Heart left ventricle (tissue), 16 donors: ENCODE measurements at places on chromosomes 16 and 17.

GRCh38 chr17:19443148-19443547, 32.1 kb downstream of the RNF112 start:
- no peak overlapping the region for H3K4me3 ChIP-seq
- no peak overlapping the region for H3K27ac ChIP-seq
- no peaks in the 10 kb centered on the region for H3K4me1 ChIP-seq
- no peak for DNase-seq
- H3K27me3 ChIP-seq: no peaks in the 10 kb centered on the region

- peak overlapping the region; percentile 99 for H3K27ac ChIP-seq
- H3K4me1 ChIP-seq: peaks cover 10% of the 10 kb centered on the region
- H3K4me3 ChIP-seq: peak overlapping the region; percentile 99
- DNase-seq: no peak
- peaks cover 35% of the 10 kb centered on the region for H3K36me3 ChIP-seq
Measured at GRCh38 chr17:78839235-78839761, 1.3 kb downstream of the USP36 start.

- no peak for DNase-seq
- H3K27ac ChIP-seq: no peak overlapping the region
- no peaks in the 10 kb centered on the region for H3K4me1 ChIP-seq
- H3K27me3 ChIP-seq: no peaks in the 10 kb centered on the region
Measured at GRCh38 chr16:68548947-68549346, 9.9 kb downstream of the ZFP90 start.

DNA sequence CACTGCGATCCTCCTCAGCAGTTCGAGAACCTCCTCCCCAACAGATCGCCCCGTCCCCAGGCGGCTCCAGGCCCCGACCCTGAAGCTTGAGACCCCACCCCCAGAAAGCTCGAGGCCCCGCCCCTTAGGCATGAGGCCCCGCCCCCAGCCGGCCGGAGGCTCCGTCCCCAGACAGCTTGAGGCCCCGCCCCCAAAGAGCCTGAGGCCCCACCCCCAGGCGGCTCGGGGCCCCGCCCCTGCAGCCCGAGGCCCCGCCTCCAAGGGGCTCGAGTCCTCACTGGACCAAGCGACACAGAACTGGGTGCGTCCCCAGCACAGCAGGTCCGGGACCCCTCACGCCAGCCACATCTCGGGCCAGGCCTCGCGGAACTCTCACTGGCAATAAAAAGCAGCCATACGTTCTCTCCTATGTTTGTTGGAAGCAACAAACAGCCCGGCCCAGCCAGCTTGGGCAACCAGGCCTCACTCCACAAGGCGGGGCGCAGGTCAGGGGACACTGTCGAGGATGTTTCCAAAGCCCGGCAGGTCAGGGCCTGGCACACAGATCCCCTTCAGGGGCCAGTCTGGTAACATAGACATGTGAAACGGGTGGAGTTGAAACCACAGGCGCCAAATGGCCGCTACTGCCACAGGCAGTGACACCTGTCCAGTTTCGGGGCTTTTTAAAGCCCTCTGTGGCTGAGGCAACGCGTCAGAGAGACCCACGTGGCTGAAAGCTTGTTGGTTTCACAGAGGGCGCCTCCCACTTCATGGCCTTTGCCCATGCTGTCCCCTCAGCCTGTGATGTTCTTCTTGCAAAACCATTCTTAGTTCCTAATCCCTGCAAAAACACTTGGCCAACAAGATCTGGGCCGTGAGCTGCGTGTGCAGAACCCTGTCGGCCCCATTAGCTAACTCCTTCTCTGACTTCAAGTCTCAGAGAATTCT, 224.2 kb downstream of the PARN start:
- H3K4me1 ChIP-seq: no peaks in the 10 kb centered on the region
- H3K36me3 ChIP-seq: no peaks in the 10 kb centered on the region
- H3K27ac ChIP-seq: no peak overlapping the region
- H3K4me3 ChIP-seq: no peak overlapping the region
